Stimulated activated CD4-positive, alpha-beta T cell treated with anti-CD3 and anti-CD28 coated beads, Interleukin-1b, Interleukin-23, amount 100 ng/mL, for 1 hour (primary cell): ENCODE measurements at places on chromosomes 3 and 15.

DNA sequence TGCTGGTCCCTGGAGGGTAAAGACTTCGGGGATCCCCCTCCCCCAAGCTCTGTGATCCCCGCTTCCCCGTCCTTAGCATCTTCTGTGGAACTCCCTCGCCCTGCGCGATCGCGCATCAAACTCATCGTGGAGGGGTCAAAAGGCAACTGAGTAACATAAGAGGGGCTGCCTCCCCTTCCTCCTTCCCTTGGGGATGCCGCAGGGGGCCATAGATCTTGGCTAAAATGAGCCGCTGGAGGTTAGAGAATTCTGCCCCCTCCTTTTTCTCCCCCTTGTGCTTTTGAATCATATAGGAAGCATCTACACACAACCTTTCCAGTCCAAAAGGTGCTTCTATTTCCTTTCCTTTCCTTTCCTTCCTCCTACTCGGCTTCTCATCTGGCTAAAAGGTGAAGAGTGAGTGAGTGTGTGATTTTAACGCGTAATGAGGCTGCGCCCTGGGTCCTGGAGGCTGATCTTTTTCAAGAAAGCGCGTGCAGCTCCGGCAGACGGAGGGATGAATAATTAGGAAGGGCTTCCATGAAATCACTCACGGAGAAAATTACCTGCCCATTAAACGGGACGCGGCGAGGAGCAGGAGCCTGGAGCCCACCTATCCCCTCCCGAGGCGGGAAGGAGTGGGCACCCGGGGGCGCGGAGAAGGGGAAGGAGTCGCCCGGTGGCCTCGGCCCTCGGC is 831 bp upstream of the ROBO2 start:
- DNase-seq = no peak

GRCh38 chr15:48569591-48570302 is 75.8 kb downstream of the FBN1 start:
- DNase-seq = no peak

DNA sequence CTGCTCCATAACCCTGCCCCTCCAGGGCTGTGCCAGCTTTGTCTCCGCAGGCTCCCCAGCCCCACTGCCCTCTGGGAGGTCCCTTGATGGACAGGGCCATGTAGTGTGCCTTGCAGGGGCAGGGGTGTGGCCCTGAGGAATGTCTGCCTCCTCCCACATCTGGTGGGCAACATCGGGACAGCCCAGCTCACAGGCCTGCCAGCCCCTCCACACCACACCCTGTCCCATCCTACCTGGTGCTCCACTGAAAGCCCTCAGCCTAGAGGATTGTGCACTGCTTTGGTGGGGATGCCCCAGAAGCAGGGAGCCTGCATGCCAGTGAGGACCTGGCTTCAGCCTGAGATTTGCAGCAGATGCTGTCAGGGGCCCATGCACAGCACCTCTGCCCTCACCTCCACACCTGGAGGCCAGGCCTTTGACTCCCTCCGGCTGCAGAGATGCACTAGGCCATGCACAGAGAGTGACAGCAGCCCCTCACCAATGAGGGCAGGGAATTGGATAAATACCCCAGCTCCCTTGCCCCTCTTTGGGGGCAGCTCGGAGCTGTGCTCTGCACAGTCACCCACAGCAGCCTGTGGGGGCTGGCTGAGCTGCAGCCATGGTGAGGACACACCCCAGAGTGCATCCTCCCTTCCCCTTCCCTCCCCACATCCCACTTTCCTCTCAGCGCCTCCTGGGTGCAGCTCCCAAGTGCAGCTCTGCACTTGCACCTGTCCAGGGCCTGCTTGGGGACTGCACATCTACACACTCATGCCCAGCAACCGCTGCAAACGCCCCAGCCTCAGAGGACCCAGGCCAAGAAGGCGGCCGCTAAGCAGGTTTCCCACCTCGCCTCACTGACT is 2.7 kb downstream of the C3orf22 start:
- DNase-seq = no peak

- DNase-seq = no peak
Measured at GRCh38 chr3:108312656-108313055, 16.3 kb downstream of the HHLA2 start.

DNA sequence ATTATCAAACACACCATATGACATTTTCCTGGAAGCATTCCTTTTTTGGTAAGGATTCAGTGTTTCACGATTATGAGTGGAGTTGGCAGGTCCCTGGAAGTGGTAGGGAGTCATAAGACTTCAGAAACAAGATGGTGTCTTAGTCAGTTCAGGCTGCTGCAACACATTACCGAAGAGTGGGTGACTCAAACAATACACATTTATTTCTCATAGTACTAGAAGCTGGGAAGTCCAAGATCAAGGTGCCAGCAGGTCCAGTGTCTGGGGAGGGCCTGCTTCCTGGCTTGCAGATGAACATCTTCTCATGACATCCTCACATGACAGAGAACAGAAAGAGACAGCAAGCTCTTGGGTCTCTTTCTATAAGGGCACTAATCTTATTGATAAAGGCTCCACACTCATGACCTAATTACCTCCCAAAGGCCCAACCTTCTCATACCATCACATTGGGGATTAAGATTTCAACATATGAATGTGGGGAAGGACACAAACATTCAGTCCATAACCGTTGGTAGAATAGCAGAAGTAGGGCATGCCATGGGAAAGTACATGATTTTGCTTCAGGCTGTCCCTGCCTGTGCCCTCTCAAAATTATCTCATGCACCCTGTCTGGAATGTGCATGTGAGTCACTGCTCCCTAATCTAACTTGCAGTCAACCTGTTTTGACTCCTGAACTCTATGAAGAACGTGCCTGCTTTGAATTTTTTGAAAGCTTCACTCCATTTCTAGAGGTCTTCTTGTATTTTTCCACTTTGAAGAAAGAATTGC is 72.5 kb downstream of the GTPBP8 start:
- no peak for DNase-seq

GRCh38 chr3:176953106-176954060 is 243.9 kb downstream of the TBL1XR1 start:
- no peak for DNase-seq

- no peak for DNase-seq
Measured at GRCh38 chr15:63276342-63277037, 915 bp upstream of the APH1B start.

DNA sequence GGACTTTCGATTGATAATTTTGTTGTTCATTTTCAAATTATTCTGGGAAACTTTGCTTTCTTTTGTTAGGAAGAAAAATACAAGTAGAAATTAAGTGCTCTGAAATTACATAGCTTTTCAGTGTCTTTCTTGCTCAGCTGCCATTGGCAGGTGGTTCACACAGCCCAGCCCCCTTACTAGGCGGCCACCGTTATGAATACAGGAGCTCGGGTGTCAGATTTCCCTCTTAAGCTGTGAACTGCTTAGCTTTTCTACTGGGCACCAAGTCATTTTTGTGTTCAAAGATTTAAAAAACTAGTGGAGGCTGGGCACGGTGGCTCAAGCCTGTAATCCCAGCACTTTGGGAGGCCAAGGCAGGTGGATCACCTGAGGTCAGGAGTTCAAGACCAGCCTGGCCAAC is 55.2 kb downstream of the HMG20A start:
- no peak for DNase-seq

- no peak for DNase-seq
Measured at GRCh38 chr3:7504886-7505775, 644.2 kb downstream of the GRM7 start.

- no peak for DNase-seq
Measured at GRCh38 chr3:176937541-176937940, 259.7 kb downstream of the TBL1XR1 start.

GRCh38 chr3:61938878-61939549 is 377.6 kb downstream of the PTPRG start:
- DNase-seq = no peak

DNA sequence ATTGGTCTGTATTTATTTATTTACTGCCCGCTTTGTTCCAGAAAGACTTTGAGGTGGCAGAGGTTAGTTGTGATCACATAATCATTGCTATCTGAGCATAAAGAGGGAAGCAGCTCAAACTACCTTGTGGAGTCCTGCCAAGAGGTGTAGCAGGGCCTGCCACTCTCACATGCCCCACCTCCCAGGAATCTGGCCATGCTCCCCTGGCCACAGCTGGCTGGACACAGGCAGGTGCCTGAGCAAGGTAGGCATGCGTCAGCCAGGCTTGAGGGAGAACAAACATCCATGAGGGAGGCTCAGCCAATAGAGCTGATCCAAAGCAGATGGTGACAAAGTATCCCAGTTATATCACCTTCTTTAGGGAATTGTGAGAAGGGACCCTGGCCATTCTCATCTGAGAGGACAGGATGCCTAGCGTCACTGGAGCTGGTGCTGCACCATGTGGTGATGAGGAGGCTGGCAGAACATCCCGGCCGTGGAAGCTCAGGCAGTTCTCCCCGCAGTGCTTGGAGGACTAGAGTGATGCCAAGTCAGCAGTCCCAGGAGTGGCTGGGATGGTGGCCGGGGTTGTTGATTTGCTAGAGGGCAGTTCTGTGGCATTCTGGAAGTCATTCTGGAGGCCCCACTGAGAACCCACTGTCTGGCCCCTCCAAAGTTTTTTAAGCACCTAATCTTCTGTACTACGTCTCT is 6.8 kb upstream of the POLG start:
- no peak for DNase-seq

DNA sequence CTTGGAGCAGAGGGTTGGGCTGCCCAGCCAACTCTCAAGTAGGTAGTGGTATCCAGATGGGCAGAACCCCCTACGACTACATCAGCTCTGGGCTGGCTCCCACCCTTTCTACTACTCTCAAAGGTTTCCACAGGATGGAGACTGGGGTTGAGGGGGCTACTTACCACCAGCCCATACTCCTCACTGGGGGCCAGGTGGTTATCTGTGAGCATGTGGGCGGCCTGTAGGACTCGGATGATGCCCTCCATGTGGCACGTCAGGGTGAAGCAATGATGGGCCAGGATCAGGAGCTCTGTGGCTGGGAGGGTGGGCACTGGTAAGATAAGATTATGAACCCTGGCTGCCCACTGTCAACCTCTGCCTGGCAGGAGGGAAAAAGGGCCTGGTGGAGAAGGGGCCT is 33.4 kb downstream of the EIF3J start:
- DNase-seq = no peak

GRCh38 chr3:152105446-152105845 is 163.3 kb upstream of the MBNL1 start:
- no peak for DNase-seq

GRCh38 chr15:56871867-56872266 is 46.6 kb upstream of the TCF12 start:
- no peak for DNase-seq

DNA sequence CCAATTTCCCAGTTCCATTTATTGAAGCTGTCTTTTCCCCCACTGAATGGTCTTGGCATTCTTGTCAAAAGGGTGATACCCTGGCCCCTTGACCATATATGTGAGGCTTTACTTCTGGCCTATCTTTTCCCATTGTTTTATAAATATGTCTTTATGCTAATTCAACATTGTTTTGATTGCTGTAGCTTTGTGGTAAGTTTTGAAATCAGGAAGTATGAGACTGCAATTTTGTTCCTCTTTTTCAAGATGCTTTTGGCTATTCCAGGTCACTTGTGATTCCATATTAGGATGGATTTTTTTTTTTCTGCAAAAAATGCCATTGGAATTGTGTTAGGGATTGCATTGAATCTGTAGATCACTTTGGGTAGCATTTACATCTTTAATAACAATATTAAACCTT is 141.2 kb upstream of the MANF start:
- DNase-seq = no peak

GRCh38 chr15:58690703-58691102 is 58.8 kb downstream of the ADAM10 start:
- no peak for DNase-seq

- no peak for DNase-seq
Measured at GRCh38 chr3:188202358-188203138, 48.6 kb downstream of the LPP start.
